ENCODE measurements at places on chromosomes 12 and 14.

GRCh38 chr14:76811561-76811960, 1.1 kb downstream of the ANGEL1 start:
- no peak for DNase-seq

DNA sequence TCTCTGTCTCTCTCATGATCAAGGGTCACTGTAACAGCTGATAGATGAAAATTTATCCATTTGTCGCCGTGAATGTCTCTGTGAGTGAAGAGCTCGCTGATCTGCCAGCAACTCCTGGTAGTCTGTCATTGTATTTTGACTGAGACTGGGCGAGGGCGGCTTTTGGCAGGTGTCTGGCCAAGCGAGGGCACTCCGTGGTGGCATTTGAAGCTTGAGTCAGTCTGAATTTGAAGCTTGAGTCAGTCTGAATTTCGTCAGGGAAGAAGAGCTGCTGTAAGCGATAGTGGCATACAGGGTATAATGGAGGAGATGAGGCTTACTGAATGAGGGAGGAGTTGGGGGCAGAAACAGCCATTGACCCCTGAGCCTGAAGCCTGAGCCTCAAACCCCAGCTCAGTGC, 56.8 kb upstream of the FAM181A start:
- DNase-seq, result no peak

DNA sequence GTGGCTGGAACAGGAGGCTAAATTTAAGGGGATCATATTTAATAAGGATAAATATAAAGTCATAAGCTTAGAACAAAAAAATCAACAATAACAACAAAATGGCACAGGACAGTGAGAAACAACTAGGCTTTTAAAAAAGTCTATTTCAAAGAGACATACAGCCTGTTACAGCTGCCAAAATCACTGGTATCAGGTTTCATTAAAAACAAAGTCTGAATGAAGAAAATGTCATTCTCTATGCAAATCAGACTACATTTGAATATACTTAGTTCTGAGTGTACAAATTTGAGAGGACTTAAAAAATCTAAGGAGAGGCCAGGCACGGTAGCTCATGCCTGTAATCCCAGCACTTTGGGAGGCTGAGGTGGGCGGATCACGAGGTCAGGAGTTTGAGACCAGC, 44.0 kb downstream of the TFCP2 start:
- no peak for DNase-seq

DNA sequence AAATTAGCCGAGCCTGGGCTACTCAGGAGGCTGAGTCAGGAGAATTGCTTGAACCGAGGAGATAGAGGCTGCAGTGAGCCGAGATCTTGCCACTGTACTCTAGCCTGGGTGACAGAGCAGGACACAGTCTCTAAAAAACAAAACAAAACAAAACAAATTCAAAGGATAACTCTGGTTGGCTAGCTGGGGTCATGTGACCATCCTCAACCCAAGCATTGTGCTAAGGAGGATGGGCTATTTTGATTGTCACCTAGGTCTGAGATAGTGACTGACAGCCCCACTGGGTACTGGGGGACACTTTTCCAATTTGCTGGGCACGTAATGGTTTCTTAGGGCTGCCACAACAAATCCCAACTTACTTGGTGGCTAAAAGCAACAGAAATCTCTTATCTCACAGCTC, 11.9 kb downstream of the DGLUCY start:
- DNase-seq, result no peak
